ENCODE measurements at places on chromosomes 3 and 15.

DNA sequence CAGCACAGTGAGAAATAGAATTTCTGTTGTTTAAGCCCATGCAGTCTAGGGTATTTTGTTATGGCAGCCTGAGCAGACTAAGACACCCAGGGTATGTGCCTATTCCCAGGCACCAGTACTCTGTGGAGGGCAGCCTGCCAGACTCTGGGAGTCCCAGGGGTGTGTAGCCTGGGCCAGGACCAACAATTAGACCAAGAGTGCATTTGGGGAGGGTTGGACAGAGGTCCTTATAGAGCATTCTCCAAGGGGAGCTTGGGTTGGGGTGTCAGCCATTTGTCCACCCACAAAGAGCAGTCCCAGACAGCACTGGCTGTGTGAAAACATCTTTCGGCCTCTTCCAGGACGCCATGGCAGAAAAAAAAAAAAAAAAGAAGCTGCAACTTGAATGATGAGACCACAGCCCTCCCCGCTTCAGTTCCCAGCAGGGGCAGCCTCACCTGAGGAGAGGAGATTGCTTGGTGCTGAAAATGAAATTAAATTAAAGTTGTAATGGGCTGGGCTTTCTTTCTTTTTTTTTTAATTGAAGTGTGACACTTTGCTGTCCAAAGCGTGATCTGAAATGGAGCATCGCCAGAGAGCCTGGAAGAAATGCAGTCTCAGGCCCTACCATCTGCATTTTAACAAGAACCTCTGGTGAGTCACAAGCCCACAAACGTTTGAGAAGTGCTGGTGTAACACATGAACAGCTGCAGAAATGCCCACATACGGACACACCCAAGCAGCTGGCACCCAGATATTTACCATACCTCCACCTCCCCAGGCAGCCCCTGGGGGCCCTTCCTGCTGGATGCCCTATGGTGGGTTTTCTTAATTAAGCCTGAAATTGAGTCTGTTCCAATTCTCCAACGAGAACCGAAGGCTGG, 21.3 kb upstream of the CAV3 start:
- no peak for DNase-seq

- DNase-seq: no peak
These were observed 442.9 kb downstream of the MCTP2 start for GRCh38 chr15:94674296-94674695.

- DNase-seq: no peak
These were observed 96.3 kb upstream of the ROBO1 start for GRCh38 chr3:79864077-79864476.

DNA sequence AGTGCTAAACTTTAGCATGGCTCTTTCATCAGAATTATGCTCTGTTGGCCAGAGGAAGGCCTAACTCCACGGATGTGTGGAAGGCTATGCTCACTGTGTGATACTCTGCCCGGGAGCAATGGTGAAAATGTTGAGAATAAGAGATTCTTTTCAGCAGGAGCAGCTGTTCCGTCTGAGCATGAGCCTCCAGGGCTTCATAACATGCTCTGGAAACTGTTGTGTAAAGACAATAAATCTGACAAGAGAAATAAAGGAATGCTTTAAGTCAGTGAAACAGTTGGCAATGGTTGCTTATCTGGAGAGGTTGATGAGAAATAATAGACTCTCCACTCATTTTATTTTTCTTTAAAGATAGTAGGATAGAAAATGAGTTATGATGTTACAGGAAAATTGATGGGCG, 269.8 kb downstream of the DIPK2A start:
- DNase-seq: no peak

- no peak for DNase-seq
These were observed 142.0 kb upstream of the CBLB start for GRCh38 chr3:106010829-106011228.

GRCh38 chr15:56672721-56673120, 60.6 kb downstream of the ZNF280D start:
- DNase-seq: peak; percentile 26

DNA sequence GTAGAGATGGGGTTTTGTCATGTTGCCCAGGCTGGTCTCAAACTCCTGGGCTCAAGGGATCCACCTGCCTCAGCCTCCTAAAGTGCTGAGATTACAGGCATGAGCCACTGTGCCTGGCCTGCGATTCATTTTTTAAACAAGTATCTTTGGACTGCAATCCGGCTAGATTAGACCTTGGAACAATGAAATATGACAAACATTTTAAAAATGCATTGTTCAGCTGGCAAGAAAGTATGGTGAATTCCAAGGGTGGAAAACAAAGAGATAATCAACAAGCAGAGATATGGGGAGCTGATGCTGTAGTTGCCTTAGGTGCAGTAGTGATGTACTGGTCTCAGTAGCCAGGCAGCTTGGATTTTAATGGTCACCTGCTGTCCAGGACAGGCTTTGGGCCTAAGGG, 95.8 kb upstream of the GOLGA8J start:
- DNase-seq: no peak

- no peak for DNase-seq
These were observed 354.0 kb upstream of the ROBO2 start for GRCh38 chr3:76685858-76686257.

DNA sequence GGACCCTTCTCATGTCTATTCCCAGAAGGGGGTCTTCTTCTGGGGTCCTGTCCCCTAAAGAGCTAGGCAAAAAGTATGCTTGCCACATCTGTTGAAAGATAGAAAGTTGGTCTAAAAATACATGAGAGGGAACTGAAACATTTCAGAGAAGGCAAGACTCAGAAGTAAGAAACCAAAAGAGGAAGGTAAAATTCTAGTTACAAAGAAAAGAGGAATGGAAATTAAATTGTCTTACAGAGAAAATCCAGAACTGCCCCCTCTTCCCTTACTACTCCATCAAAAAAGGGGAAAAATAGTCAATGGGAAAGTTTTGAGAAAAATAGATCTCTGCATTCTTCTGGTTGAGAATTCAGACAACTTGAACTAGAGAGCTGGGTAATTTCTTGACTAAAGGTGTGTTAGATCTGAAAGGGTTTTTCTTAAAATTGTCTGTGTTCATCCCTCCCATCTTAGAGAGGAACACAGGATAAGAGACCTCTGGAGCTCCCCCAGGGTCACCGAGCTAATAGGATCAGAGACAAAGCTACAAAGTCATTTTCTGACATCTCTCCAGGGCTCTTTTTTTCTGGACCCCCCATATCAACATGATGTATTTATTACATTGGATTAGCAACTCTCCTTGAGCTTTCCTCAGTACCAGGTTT, 32.3 kb upstream of the CCR2 start:
- no peak for DNase-seq

DNA sequence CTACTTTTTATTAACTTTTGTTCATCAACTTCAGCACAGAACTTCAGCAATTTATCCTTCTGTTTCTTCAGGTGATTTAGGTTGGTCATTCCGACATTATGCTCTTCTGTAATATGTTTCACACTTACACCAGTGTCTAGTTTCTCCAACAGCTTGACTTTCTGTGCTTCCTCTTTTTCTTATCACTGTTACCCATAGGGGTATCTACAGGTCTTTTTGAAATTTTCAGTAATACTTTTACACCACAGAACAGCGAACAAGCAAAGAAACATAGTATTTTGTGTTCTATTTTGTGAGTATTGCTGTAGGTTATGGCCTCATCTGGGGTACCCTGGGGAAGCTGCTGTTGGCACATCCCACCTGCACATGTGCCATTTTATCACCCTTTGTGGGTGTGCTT, 260.7 kb downstream of the NSUN3 start:
- no peak for DNase-seq

GRCh38 chr15:92906563-92907081, 6.5 kb downstream of the CHD2 start:
- DNase-seq: no peak

DNA sequence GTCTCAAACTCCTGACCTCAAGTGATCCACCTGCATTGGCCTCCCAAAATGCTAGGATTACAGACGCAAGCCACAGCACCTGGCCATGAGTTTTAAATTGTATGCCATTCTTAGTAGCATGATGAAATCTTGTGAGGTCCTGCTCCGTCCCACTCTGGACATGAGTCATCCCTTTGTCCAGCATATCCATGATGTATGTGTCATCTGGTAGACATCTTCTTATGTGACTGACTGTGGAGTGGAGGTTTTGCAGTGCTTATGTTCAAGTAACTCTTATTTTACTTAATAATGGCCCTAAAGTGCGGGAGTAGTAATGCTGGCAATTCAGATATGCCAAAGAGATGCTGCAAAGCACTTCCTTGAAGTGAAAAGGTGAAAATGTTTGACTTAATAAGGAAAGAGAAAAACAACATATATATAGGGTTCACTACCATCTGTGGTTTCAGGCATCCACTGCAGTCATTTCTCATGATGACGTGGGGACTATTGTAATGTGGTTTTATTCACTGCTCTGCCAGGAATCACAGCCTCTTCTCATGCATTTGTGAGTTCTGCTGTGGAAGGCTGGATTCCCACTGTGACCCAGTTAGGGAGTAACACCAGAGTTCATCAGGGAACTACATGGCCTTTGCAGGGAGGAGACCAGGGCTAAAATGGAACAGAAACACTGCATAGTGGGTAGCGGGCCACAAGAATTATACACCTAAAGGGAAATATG, 204.6 kb upstream of the STRIT1 start:
- DNase-seq: no peak

GRCh38 chr15:89149501-89150101, 61.3 kb downstream of the ABHD2 start:
- no peak for DNase-seq

DNA sequence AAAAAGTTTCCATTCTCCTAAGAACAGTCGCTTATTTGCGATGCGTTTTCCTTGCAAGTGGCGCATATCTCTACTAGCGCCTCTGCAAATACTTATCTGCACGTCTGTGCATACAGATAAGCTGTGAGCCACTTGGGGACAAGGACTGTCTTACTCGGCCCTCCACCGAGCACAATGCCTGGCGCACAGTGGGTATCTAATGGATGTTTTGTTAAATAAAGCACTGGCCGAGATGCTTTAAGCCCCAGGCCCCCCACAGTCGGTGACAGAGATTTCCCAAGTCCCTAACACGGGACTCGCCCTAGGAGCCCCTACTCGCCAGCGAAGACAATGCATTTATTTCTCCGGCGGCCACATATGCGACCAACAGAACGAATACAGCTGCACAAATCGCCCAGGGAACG, 503 bp downstream of the HLTF start:
- no peak for DNase-seq

DNA sequence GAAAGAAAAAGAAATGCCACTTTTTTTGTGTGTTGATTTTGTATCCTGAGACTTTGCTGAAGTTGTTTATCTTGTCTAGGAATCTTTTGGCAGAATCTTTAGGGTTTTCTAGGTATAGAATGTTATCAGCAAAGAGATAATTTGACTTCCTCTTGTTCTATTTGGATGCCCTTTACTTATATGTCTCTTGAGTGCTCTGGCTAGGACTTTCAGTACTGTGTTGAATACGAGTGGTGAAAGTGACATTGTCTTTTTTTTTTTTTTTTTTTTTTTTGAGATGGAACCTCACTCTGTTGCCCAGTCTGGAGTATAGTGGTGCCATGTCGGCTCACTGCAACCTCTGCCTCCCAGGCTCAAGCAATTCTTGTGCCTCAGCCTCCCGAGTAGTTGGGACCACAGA, 64.7 kb upstream of the NPHP3 start:
- DNase-seq: no peak

DNA sequence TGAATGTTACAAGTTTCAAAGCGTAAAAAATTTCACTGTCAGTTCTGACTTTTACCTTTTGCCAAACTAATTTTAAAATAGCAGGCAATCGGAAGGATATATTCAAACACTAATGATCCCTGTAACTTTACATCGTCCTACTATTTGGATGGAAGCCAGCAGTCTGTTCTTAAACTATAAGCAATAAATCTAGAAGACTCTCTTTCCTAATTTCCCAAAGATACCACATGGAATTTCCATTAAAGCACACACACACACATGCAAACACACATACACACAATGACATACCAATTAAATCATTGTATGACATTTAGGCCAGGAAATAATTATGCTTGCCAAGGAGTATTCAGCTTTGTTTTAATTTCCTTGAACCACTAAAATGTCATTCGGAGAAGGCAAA, 32.0 kb downstream of the IL17RD start:
- no peak for DNase-seq

DNA sequence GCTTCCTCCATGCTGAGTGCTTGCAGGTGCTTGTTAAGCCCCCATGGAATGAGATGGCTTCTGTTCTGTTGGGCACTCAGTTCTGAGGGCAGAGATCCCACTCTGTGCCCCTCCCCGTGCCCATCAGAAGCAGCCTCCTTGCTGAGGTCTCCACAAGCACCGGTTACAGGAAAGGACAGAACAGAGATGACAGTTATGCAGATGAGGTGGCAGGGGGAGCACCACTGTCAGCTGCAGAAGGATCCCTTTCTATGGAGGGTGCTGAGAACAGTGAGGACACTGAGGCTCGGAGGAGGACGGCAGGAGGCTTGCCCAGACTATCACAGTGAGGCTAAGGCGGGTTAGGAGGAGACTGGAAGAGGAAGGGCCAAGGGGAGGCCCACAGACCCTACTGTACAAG, 12.4 kb downstream of the CACNA2D2 start:
- DNase-seq: no peak
